Fibroblast of skin of right quadriceps (primary cell): ENCODE measurements at places on chromosomes 7 and 10.

- DNase-seq, result no peak
Observed at GRCh38 chr7:137203351-137203750, 140.2 kb downstream of the PTN start.

GRCh38 chr7:98548971-98549370 lies 68.1 kb upstream of the NPTX2 start:
- no peak for DNase-seq

DNA sequence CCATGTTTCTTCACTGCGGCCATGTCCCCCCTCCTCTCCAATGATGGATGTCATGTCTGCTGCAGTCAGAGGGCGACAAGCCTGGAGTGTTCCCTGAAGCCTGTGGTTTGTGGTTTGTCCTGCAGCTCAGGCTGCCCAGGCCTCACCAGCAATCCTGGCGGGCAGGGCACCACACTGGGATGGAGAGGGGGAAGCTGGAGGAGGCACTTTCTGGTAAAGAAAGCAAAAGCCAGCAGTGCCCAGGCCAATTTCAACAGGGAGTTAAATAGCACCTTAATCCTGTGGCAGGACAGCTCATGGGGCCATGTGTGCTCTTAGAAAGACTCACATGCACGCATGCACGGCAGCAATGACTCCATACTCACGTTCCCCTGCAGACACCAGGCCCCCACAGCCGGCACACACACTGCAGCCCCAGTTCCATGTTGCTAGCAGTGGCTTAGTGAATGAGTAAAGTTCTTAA lies 158.3 kb downstream of the EGFR start:
- DNase-seq, result peak; percentile 39

DNA sequence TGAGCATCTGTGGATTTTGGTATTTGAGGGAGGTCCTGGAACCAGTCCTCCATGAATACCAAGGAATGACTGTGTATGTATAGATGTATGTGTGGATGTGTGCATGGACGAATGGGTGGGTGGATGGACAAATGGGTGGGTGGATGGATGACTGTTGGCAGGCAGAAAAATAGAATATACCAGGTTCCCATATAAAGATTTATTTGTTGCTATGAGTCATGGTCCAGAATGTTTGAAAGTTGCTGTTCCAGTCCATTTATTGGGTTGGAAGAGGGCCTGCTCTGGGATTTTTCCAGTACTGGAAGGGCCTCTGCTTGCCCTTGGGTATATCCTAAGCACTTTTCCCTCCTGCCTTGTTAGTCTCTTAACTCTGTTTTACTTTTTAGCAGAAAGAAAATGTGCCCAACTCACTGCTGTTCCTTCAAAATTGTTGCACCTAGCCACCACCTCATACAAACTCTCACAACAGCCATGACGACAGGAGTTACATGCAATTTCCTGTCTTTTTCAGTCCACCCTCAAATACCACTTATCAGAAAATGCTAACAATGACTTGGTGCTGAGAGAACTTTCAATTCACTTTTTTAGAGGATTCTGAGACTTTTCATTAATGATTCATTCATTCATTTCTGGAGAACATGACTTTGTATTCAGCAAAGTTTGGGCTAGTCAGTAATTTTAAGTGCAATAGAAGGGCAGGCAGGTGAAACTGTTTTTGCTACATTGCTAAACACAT lies 108.1 kb downstream of the EEPD1 start:
- DNase-seq, result peak; percentile 23
